ENCODE measurements at places on chromosomes 12 and 14. TPM values are rescaled to one million over a fixed set of nuclear protein-coding genes. Genes with fewer than 3 reads are reported as not detected.

Gene LGMN
- total RNA-seq, result 3.7 TPM

DNA sequence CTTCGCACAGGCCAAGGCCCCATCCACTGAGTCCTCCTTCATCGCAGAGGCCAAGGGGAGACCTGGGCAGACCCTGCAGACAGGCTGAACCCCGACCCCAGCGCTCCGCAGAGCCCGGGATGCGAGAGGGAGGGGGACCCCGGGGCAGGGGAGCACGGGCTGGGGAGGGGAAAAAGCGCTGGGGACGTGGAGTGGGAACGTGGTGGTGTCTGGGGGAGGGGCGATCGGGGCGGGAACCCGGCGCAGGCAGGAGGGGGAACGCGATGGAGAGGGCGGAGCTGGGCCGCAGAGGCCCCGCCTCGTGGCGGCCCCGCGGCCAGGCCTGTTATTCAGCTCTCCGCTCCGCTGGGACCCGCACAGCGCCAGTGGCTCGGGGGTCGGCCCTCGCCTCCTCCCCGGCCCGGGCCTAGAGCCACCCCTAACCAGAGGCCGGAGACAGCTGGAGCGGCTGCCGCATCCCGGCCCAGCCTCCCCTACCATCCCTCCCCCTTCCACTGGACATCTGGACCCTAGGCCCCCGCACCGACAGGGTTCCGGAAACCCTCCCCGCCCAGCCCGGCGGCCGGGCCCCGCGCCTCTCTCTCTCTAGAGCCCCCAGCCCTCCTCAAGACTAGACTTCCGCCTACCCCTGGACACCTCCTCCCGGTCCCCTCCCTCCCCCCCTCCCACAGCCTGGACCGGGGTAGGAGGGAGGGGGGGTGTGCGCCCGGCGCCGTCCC, at the start of gene ARHGEF25:
ARHGEF25 (plus strand) TSS at position 328 of the 719 bp plus-strand sequence. CDS start 460 bp downstream, outside the sequence.
- peak; percentile 52 for DNase-seq

Gene YAF2
- 27.5 TPM for total RNA-seq

DNA sequence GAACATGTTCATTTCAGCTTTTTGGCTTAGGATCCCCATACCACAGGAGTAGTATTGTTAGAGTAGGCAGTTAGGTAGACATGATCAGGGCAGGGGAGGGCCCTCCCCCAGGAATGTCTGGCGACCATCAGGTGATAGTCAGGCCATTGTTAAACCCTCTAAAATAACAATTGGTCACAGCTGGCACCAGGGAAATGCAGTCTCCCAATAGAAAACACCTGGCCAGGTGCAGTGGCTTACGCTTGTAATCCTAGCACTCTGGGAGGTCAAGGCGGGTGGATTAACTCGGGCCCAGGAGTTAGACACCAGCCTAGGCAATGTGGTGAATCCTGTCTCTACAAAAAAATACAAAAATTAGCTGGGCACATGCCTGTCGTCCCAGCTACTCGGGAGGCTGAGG, 187.1 kb downstream of the MON2 start:
- no peak for DNase-seq

- no peak for DNase-seq
These were observed 72.7 kb downstream of the MNAT1 start for GRCh38 chr14:60807247-60807646.

DNA sequence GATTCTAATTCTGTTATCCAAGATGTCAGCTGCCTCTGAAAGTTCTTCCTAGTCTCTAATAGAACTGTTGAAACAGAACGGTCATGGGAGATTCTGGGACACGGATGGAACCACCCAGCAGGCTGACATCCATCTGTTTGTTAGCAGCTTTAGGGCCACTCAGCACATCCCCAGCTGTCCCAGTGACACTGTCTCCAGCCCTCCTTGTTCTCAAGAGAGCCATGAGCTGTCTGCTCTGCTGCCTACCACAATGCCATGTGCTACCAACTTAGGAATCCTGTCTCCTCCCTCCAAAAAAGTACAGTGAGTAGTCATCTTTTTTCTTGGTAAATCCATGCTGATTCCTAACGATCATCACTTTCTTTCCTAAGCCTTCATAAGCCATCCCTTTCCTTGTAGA, 130.5 kb downstream of the ZFP36L1 start:
- DNase-seq, result no peak

DNA sequence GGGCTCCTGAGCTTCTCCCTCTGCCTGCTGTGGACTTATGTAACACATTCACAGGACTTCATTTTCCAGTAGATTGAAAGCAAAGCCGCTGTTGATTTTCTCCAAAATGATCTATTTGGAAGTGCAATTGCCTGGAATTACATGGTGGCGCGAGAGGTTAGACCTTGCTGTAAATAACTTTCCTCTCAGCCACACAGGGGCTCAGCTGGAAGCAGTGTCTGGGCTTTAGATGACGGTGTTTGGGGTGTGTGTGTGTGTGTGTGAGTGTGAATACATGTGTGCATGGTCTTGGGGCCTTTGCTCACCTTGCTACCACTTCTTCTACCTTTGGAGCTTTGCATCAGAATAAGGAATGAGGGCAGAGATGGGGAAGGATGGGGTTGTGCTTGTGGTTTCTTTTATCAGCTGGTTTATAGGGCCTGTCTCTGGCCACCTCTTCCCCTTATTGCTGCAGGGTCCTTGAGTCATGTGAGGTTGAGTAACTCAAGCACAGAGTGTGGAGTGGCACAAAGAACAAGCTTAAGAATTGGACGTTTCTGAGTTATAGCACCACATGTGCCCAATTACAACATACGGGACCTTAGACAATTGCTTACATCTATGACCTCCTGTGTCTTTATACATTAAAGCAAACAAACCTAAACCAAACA, 280.6 kb downstream of the NRXN3 start:
- no peak for DNase-seq

DNA sequence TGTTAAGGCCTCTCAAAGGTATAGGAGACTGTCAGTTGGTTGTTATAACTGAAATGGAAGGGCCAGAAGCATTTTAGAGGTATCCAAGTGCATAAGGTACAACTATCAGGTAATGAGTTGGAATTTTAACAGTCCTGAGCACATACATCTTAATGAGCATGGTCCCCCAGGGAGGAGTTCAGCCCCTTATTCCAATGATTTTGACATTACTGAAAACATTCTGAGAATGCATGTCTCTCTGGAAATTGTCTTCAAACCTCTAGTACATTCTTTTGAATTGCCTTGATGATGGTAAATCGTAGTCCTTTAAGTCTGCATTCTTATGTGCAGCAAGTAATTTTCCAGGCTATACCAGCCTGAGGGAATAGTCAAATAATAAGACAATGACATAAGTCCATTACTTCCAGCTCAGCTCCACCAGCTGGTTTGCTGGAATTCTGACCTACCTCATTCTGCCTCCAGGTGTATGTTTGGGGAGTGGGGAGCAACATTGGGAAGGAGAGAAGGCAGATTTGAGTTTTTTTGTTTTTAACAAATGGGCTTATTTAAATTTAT, 239.2 kb downstream of the MSRB3 start:
- no peak for DNase-seq

All from activated naive CD8-positive, alpha-beta T cell treated with anti-CD3 and anti-CD28 coated beads for 36 hours (primary cell).